IMR-90 (cell line): ENCODE measurements at places on chromosomes 6 and 20. TPM values are rescaled to one million over a fixed set of nuclear protein-coding genes. Genes with fewer than 3 reads are reported as not detected.

KCNQ5 gene
- total RNA-seq = 1.3 and 1.7 TPM in 2 replicates

OR2B6 gene
- not detected in 2 replicates for total RNA-seq

FOXP4 gene
- 0.72 and 0.83 TPM in 2 replicates for total RNA-seq

TSHZ2 gene
- under 0.01 TPM in 1 of 2 replicates, not detected in the other for total RNA-seq

AGER gene
- 0.18 and 0.28 TPM in 2 replicates for total RNA-seq

PEX7 gene
- 7.0 and 11.9 TPM in 2 replicates for total RNA-seq

BCL2L1 gene
- total RNA-seq = 41.9 and 45.5 TPM in 2 replicates

LSM2 gene
- total RNA-seq = 48.0 and 56.3 TPM in 2 replicates
